SW480 (cell line): ENCODE measurements at places on chromosomes 3 and 15.

GRCh38 chr3:48244461-48244860, 3.6 kb downstream of the ZNF589 start:
- no peak for DNase-seq

- no peak for DNase-seq
Observed at GRCh38 chr15:90599644-90600043, 69.9 kb downstream of the CRTC3 start.

GRCh38 chr15:70284438-70285214, 186.9 kb upstream of the TLE3 start:
- DNase-seq, result no peak

- DNase-seq, result no peak
Observed at GRCh38 chr15:100105101-100105500, 236.7 kb downstream of the ADAMTS17 start.

DNA sequence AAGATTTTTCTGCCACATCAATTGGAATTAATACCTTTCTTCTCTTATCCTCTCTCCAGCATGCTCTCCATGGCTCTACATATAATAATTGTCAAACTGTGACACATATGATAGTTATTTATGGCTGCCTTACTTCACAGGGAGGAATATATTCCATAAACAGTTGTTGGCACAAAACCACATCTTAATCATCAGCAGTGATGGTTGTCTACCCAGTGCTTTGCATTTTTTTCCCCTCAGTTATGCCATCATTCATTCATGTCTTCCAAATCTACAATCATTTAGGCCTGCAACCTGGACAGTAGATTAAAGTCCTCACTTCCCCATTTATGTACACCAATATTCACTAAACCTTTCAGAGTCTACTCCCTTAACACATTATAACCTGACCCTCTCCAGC, 107.7 kb downstream of the THRB start:
- peak; percentile 69 for DNase-seq

DNA sequence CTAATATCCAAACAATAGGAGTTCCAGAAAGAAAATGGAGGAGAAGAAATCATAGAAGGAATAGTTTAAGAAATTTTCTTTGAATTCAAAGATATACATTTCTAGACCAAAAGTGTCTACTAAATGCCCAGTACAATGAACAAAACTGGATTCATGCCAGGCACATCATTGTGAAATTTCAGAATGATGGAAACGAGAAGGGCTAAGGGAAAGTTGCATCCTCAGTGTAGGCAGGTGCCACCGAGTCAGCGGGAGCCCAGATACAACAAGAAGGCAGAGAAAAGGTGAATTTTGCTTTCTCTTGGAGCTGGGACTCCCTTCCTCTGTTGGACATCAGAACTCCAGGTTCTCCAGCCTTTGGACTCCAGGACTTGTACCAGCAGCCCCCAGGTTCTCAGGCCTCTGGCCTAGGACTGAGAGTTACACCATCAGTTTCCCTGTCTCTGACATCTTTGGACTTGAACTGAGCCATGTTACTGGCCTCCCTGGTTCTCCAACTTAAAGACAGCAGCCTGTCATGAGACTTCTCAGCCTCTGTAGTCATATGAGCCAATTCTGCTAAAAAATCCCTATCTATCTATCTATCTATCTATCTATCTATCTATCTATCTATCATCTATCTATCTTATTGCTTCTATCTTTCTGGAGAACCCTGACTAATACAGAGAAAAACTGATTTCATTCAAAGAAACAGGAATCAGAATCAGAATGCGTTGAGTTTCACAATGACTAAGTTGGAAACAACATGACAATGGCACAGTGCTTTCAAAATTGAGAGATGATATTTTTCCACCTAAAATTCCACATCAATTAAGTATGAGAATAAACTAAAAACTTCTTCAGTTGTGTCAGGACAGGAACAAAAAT, 207.7 kb downstream of the FAM43A start:
- no peak for DNase-seq

- DNase-seq, result no peak
Observed at GRCh38 chr15:100005715-100006114, 272.5 kb upstream of the LYSMD4 start.

DNA sequence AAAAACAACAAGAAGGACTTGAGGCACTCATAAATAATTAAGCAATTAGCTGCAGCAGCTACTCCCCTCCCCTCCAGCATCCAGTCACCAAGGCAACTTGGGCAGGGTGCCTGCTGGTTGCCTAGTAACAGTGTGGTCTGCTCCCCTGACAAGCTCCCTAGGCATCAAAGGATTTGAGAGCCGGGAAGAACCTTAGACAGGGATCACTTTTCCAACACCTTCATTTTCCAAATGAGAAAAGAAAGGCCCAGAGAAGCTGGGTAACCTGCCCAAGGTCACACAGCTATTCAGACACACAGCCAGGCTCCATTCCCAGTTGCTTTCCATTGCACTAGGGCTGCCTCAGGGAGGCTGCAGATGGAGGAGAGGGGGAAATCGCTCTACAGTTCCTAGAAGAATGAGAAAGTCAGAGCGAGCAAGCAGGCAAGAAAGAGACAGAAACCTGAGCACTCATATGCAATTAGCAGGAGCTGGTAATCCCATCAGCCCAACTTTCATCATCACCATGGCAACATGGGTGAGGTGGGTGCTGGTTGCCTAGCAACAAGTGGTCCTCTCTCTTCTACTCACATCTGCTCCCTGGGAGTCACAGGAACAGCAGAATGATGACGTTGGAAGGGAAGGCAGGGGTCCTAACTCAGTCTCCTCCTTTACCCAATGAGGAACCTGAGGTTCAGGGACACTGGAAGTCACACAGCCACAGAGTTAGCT, 3.6 kb upstream of the EIF4E3 start:
- no peak for DNase-seq

GRCh38 chr3:24810881-24811280, 316.2 kb upstream of the THRB start:
- no peak for DNase-seq

DNA sequence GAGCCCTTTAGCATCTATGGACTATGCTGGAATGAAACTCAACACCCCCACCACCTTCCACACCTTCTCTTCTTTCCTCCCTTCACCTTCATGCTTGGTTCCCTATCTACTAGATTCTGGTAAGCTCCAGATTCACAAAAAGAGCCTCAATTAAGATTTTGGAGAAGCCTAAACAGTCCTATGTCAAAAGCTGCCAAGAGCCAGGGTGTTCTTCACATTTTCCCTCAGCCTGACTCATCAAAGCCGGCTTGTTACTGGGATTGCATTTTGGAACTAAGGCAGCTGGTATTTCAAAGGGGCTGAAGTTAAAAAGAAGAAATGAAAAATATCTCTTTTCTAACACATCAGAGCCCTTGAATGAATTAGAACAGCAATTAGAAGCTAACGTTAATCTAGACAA, 247.7 kb downstream of the MYRIP start:
- DNase-seq, result no peak

GRCh38 chr3:177005718-177006405, 191.4 kb downstream of the TBL1XR1 start:
- DNase-seq, result no peak

DNA sequence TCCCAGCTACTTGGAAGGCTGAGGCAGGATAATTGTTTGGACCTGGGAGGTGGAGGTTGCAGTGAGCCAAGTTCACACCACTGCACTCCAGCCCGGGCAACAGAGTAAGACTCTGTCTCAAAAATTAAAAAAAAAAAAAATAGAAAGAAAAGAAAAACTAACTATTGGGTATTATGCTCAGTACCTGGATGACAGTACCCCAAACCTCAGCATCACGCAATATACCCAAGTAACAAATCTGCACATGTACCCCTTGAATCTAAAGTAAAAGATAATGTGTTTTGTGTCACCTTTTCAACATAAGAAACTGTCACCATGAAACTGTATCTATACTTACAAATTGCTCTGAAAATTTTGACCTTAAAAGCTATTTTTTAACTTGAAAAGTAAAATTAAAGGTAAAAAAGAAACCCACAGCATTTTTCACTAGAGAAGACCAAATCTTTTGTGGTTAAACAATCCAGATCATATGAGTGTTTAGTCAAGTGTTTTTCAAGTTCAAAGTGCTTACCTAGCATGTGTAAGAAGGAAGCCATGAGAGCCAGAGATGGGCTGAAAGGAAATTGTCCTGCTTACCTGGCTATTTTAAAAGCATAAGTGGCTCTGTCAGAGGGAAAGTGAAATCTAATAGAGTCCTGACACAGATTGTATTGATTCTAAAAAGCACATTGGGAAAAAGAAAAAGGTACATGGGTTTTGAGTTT, 50.5 kb downstream of the MYO1E start:
- DNase-seq, result no peak

- no peak for DNase-seq
Observed at GRCh38 chr3:16504242-16504641, 9.3 kb downstream of the RFTN1 start.

GRCh38 chr15:73978896-73979295, 13.2 kb downstream of the STOML1 start:
- DNase-seq, result no peak

DNA sequence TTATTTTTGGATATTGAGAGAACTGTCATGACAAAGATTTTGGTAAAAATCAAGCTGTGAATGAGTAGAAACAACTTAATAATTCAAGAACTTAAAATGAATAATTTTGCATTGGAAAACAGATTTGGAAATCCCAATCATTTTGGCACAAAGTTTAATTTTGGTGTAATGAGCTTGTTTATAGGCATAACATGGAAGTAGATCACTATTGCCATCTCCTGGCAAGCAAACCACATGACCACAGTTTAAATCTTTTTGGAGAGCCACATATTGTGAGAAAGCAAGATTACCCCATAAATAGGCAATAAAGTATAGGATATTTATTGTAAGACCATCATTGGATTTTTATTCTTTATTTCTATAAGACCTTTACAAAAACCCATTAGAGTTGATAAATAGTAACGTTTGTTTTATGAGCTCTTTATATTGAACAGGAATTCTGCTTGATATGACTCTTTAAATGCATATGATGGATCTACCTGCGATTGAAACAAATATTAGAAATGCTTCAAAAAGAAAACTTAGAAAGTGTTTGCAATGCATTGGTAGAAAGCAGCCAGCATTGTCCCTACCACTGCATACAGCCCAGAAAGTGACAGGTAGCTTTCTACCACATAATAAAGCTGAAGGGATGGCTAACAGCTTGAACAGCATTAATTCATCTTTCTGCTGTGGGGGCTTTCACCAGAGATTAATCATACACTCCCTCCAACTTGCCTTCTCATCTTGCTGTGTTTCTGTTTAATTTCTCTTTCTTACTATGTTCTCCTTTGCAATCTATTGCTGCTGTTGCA, 766.8 kb downstream of the TBL1XR1 start:
- peak; percentile 33 for DNase-seq

- DNase-seq, result no peak
Observed at GRCh38 chr15:65183865-65184159, 1.3 kb downstream of the CLPX start.

DNA sequence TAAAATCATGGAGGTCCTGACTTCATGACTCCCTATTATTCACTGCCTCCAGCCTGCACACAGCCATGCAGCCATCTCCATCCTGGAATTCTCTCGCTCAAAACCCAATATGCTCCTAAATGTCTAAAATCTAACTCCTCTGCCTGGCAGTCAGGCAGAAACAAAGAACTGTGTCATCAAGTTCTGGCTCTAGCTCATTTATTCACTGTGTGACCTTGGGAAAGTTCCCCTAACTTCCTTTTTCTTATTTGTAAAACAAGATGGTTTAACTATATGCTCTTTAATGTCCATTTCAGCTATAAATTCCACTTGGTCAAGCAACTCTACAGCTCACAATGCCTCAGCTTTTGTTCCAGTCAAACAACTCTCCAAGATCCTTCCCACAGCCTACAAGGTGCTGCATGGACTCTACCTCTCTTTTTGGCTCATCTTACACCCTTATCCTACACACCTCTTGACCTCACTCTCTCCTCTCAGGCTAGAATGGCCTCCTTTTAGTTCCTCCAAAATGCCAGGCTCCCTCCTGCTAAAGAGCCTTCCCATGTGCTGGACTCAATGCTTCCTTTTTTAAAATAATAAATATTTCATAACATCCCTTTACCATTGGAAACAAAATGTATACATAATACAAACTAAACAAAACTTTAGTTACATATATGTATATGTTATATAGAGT, 16.4 kb downstream of the PIK3CB start:
- DNase-seq, result no peak

- no peak for DNase-seq
Observed at GRCh38 chr15:43212299-43212698, 8.5 kb downstream of the EPB42 start.

GRCh38 chr3:139302084-139302800, 41.6 kb upstream of the MRPS22 start:
- peak; percentile 99 for DNase-seq

DNA sequence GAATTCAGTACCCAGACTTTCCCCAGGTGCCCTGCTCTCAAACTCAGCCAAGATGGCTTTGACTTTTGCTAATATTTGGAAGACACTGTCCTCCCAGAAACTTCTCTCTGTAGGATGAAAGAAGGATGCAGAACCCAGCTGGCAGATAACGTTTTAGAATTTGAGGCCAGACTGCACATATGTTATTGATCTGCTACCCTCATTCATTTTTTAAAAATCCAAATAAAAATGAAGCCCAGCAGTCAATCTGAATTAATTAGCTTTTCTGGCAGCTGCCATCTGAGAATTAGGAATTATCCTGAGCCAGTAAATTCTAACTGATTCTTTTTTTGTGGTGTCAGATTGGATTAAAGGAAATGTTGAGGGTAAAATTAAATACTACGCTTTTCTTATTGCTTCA, 236.6 kb downstream of the PLCL2 start:
- no peak for DNase-seq

GRCh38 chr15:47027322-47027946, 689.9 kb upstream of the SEMA6D start:
- DNase-seq, result no peak

DNA sequence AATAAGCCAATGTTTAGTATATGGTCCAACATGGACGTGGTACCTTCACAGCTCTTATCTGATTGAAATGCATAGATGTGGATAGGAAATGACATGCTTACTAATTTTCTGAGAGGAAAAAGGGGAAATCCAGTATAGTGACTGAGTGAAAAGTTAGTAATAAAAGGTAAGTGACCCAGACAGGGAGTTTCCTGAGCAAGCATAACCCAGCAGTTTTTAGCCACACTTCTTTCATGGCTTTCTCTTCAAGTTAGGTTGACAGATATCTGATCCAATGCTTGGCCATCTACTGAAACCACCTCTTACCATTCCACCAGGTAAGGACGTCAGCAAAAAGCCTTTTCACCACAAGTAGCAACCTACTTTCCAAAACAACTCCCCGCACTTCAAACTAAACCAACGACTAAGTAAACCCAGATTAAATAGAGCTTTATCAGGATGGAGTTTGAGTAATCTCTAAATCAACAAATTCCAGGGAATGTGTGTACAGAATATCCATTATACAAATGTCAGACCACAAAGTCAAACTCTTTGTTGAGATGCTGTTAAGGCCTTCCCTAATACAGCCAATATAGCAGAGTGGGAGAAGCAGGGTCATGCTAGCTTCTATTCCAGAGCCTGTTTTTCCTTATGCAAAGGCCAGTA, 329.7 kb downstream of the RORA start:
- no peak for DNase-seq

- DNase-seq, result no peak
Observed at GRCh38 chr3:75906555-75907112, 121.3 kb upstream of the ZNF717 start.

GRCh38 chr3:150286390-150287147, 121.5 kb upstream of the TSC22D2 start:
- peak; percentile 73 for DNase-seq

GRCh38 chr3:121883507-121883906, 10.7 kb upstream of the SLC15A2 start:
- peak; percentile 33 for DNase-seq
